ENCODE measurements at places on chromosomes 3 and 15.
A peak's percentile ranks its signal among the peaks of the same experiment; 100 is the strongest.

- DNase-seq, result no peak
Observed at GRCh38 chr3:30241721-30242120, 364.7 kb upstream of the TGFBR2 start.

- no peak for DNase-seq
Observed at GRCh38 chr3:40940651-40941050, 258.7 kb upstream of the CTNNB1 start.

- peak; percentile 37 for DNase-seq
Observed at GRCh38 chr15:52695154-52695553, 16.0 kb upstream of the ATOSA start.

DNA sequence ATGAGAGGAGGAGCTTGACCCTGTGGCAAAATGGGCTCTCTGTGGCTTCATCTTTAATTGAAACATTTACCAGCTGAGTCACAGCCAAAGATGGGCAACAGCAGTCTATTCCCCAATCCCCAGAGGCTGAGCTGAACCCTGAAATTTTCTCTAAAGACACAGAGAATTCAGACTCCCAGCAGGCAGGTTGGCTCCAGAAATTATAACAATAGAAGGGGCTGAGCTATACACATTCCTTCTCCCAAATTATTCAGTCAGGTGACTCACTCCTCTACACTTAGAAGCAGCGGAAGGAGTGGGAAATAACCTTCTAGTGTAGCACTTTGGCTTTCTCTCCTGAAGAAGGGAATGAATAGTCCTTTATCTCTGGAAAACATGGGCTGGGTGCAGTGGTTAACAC, 264.3 kb upstream of the ARHGEF26 start:
- DNase-seq, result no peak

- DNase-seq, result peak; percentile 56
Observed at GRCh38 chr15:69756440-69756839, 303.8 kb downstream of the RPLP1 start.

DNA sequence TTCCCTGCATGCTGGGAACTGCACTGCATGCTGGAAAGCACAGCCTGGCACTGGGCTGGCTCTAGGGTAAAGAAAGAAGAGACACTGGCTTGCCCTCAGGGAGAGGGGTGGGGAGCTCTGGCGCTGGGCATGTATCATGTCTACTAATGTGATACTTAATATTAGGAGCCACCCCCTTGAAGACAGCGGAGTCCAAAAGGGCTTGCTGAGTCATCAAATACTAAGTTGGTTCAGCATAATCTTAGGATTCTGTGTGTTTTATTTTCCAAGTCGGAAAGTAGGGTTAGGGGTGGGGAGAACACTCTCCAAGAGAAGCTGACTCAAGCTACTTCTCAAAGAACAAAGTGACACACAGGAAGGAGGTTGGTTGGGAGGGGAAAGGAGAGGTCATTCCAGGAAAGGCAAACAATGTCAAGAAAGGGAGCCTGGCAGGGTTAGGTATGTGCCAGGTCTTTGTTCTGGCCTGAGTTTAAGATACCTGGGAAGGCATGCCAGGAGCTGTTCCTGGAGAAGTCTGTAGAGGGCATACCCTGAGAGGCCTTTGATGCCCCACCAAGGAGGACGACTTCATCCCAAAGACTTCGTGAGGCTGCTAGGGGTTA, 237.8 kb upstream of the NR2E3 start:
- DNase-seq, result peak; percentile 29

- DNase-seq, result peak; percentile 29
Observed at GRCh38 chr3:146218880-146219866, 31.7 kb downstream of the PLSCR4 start.

DNA sequence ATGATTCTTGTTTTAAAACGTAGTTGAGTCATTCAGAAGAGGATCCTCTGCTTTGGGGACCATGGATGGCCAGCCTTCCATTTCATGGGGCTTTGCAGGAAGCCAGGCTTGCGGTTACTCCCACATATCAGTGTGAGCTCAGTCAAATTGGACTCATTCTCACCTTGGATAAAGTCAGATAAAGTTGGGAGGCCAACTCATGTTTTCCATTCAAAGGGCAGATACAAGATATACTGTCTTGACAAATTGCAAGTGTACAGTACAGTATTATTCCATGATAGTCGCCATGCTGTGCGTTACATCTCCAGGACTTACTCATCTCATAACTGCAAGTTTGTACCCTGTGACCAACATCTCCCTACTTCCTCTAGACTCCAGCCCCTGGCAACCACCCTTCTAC, 25.5 kb upstream of the B3GNT5 start:
- DNase-seq, result no peak

- no peak for DNase-seq
Observed at GRCh38 chr3:144921710-144922109, 950.1 kb downstream of the DIPK2A start.

DNA sequence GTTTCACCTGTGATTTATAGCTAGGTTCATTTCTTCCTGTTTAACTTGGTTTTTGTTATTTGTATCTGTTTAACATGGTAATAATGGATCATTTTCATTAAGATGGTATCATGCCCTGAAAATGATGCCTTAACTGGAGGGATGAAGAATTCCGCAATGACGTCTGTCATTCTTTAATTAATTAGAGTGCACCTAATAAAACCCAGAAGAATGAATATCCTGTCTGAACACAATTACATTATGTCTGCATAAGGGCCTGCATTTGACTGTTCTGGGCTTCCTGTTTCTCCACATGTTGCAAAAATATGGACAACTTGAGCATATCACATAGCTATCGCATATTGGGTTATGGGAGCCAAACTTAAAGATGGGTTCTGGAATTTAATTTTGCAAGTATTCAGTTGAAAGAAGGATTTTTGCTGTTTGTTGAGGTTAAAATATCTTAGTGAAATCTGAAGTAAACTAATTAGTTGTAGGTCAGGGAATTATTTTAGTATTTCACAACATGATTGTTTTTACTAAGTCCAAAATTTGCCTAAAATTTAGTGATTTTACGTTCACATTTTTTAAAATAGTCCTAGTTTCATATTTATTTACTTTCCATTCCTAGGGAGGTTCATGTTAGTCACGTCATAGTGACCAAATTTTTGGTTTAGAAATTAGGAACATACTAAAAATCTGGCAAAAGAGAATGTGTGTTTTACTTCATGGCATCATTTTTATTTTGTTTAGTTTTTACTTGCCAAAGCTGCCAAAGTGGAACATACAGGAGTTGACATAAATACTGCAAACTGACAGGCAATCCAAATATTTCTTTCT, 321.0 kb upstream of the TGFBR2 start:
- no peak for DNase-seq

DNA sequence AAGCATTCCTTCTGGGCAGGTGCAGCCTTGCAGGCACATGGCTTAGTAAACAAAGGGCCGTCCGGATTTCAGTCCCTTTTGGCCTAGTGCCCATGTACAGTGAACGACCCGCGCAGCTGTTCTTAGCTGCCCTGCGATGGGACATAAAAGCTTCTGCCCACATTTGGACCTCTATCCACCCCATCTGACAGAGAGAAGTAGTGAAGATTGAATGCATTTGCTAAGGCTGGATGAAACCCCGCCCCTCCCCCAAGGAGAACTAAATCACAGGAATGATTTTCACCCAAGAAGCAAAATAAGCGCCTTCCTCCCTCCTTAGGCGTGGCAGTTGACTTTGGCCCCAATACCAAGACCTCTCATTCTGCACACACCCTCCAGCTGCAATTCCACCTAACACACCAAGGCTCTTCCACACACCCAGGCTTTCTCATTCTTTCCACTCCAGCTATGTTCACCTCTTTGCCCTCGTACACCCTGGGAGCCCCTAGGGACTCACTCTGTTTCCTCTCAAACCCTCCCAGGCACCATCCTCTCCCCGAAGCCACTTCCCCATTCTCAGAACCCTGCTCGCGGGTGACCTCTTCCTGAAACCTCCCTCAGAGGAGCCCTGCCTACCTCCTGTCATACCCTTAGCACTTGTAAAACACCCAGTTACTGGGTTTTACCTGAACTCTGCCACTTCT, 14.1 kb upstream of the HRH1 start:
- peak; percentile 42 for DNase-seq

DNA sequence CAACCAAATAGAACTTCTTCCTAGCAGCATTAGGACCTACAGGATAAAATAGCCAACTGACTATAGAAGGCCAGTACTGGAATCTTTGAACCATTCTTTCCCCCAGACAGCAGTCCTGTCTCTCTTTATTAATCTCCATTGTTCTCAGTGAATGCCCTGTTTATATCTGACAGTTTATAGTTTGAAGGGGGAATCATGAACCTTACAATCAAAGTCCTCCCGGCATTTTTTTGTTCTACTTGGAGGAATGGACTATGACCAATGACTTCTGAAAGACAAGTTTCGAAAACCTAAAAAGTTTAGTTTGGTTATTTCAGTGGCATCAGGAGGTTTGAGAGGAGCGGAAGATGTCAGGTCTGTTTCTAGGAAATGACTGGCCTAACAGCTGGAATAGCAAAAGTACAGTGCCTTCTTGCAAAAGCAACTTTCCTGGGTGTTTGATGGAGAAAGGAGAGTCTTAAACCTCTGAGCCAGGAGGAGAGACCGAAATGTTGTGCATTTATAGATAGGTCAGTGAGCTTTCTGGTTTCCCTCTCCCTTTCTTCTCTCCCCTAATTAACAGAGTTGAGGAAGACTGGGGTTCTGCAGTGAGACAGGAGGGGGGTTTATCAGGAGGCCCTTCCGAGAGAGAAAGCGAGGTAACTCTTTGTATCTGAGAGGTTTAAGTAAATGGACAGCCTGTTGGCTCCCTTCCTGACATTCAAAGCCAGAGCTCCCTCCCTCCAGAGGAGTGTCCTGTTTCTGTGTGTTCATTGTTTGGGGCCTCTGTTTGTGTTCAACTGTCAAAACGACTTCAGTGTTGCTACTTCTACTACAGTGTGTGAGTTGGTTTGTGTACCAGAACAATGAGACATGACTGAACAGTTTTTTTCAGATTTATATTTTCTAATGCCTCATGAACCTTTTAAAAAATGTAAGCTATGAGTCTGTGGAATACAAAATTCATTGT, 383.0 kb upstream of the RARB start:
- peak; percentile 7 for DNase-seq

DNA sequence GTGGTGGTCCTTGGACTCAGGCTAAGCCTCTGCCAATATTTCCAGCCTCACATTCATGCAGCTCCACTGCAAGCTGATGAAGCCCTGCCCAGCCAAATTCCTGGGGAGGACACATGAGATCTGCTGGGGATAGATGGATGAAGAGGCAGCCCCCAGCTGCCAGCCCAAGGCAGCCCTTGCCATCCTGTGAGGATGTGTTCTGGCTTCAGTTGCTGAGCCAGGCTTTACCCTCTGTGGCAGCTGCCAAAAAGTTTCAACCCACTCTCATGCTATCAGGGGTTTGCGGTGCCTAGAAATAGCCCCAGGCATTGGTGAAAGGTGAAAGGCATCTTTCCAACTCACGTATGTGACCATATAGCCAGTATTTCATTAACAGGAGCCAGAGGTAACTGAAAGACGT, 37.6 kb downstream of the C2CD4A start:
- DNase-seq, result no peak

DNA sequence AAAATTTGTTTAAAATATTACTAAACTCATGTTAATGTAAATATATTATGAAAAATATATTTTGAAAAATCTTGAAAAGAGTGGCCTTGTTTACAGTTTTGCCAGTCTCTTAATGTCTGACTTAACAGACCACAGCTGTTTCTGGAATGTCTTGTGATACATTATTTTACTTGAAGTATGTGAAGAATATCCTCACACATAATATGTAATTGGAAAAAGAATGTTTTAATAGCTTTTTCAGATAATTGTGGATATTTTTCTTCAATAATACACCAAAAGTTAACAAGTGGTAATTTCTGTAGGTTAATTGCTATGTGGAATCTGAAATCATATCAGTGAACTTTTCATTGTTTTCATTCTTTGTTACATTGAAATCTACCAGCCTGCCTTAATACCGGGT, 101.3 kb downstream of the UBE2E2 start:
- no peak for DNase-seq

DNA sequence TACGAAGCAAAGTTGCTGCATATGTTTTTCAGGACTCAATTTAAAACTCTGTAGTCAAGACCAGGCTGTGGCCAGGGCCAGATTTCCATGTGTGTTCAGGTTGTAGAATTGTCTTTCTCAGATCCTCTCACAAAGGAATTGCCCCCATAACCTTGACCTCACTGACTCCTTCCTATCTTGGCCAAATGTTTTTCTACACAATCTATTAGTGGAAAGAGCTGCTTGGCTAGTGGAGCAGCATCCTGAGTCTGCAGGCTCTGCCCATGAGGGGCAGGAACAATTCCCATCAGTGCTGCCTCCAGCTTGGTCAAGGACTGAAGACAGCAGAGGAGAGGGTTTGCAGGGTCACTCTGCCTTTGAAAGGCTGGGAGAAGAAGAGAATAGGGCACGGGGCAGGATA, 6.9 kb upstream of the TBC1D21 start:
- DNase-seq, result no peak

GRCh38 chr3:48656061-48656840, 6.4 kb downstream of the CELSR3 start:
- DNase-seq, result peak; percentile 50

GRCh38 chr3:102170545-102170944, 264.3 kb upstream of the ZPLD1 start:
- DNase-seq, result no peak

- DNase-seq, result no peak
Observed at GRCh38 chr3:52330194-52330805, 14.2 kb downstream of the DNAH1 start.

DNA sequence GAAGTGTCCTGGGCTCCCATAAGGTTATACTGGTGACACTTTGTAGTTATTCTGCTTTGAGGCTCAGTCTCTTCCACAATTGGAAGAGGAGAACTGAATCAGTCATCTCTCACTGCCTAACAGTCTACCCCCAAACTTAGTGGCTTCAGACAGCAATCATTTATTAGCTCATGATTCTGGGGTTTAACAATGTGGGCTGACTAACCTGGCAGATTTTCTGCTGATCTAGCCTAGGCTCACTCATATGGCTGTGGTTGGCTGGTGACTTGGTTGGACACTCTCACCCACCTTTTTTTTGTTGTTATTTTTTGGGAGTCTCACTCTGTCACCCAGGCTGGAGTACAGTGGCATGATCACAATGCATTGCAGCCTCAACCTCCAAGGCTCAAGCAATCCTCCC, 7.1 kb downstream of the GPD1L start:
- DNase-seq, result no peak

GRCh38 chr3:114496874-114497273, 203.0 kb downstream of the TIGIT start:
- peak; percentile 87 for DNase-seq

Data from RPMI7951 (cell line).